ENCODE measurements at places on chromosomes 2 and 18. TPM values are rescaled to one million over a fixed set of nuclear protein-coding genes. Genes with fewer than 3 reads are reported as not detected.

CNGA3 gene
- 6.8 TPM for total RNA-seq

MPP4 gene
- total RNA-seq = 0.46 TPM

MALL gene
- 82.7 TPM for total RNA-seq

TET3 gene
- 34.6 TPM for total RNA-seq

CDK15 gene
- not detected for total RNA-seq

CRYGD gene
- total RNA-seq = not detected

SCN3A gene
- 8.2 TPM for total RNA-seq

XIRP2 gene
- total RNA-seq = 0.19 TPM

NOSTRIN gene
- 2.4 TPM for total RNA-seq

EPB41L3 gene
- total RNA-seq = 58.1 TPM

Data from type B pancreatic cell (in vitro differentiated cells).